NCI-H524 treated with DMSO at 0.1 percent for 48 hours (cell line): ENCODE measurements at places on chromosomes 13 and 19.
A peak's percentile ranks its signal among the peaks of the same experiment; 100 is the strongest.

DNA sequence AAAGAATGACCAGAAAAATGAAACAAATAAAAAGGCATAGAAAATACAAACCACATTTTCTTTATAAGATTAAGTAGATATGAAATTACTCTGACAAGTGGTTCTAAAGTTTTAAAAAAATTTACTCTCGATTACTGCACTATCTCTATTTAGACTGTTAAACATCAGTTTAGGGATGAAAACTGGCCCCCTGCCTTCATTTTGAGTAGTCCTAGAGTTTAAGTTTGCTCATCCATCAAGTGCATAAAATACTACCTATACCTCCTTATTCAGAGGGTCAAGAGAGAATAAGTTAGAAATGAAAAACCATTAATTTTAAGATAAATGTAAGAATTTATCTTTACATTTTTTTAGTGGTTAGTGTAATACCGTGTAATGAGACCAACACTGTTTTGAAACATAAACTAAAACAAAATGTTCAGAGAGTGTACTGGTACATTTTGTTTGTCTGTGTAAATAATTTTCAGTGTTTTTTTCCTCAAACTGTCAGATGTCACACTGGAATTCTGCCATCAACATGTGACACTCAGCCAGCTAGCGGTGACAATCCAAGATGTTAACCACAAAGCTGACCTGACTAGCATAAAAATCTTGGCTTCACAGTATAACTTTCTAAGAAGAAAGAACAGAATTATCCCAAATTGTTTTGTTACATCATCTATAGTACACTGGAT is 184.8 kb upstream of the PCDH20 start:
- no peak for DNase-seq

GRCh38 chr19:29761575-29762232 is 46.6 kb upstream of the C19orf12 start:
- no peak for DNase-seq

- no peak for DNase-seq
These were observed 17.3 kb upstream of the OXGR1 start for GRCh38 chr13:97011446-97012131.

DNA sequence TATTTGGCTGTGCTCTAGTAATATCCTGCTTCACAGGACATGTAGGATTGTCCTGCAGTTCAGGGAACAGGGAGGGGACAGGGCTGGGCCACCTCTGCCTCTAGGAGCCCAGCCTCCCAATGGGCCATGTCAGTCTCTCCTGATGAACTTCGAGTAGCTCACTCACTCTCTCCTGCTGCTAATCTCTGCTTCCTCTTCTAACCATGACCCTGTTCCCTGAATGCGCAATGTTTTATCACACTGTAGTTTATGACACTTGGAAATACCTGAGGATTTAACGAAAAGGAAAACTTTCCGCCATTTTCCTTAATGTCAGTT is 9.2 kb downstream of the PARP4 start:
- no peak for DNase-seq

GRCh38 chr13:35780613-35781012 is 304.1 kb upstream of the MAB21L1 start:
- peak; percentile 3 for DNase-seq

DNA sequence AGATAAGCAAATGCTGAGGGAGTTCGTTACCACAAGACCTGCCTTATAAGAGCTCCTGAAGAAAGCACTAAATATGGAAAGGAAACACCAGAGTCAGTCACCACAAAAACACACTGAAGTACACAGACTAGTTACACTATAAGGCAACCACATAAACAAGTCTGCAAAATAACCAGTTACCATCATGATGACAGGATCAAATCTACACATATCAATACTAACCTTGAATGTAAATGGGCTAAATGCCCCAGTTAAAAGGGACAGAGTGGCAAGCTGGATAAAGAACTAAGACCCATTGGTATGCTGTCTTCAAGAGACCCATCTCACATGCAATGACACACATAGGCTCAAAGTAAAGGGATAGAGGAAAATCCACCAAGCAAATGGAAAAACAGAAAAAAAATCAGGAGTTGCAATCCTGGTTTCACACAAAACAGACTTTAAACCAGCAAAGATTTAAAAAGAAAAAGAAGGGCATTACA is 26.6 kb downstream of the CCDC122 start:
- no peak for DNase-seq

- DNase-seq: no peak
These were observed 3.8 kb downstream of the PRTN3 start for GRCh38 chr19:844546-844971.

- DNase-seq: no peak
These were observed 22.0 kb upstream of the RAP2A start for GRCh38 chr13:97411984-97412383.

DNA sequence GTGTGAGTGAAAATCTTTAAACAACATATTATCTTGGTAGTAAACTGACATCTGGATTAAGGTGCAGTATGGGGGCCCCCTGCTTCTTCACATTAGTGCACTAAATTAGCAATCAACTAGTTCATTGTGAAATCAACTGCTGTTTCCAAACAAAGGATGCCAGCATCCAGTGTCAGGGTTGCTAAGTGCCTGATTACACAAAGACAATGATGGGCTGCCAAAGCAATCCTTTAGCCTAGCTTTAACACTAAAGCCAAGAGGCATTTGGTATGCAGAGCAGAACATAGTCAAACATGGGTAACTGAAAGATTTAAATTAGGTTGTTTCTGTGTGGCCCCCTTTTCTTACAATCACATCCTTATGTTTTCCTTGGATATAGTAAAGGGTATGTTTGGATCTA is 543.1 kb upstream of the SLITRK5 start:
- DNase-seq: no peak

- no peak for DNase-seq
These were observed 213.3 kb downstream of the MZT1 start for GRCh38 chr13:72514146-72514545.

GRCh38 chr13:80862456-80862855 is 521.5 kb upstream of the SPRY2 start:
- no peak for DNase-seq

GRCh38 chr19:4064496-4065260 is 2.0 kb downstream of the ZBTB7A start:
- no peak for DNase-seq

DNA sequence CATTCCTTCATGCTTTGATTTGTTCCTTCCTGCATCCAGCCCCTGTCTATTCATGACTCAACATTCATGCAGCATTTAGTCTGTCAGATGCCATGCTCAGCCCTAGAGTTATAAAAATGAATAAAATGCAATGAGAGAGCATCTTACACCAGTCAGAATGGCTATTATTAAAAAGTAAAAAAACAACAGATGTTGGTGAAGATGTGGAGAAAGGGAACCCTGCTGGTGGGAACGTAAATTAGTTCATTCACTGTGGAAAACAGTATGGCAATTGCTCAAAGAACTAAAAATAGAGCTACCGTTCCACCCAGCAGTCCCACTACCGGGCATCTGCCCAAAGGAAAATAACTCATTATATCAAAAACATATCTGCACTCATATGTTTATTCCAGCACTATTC is 70.0 kb upstream of the GTF3A start:
- no peak for DNase-seq

- no peak for DNase-seq
These were observed 25.3 kb downstream of the CERS1 start for GRCh38 chr19:18870531-18871172.

DNA sequence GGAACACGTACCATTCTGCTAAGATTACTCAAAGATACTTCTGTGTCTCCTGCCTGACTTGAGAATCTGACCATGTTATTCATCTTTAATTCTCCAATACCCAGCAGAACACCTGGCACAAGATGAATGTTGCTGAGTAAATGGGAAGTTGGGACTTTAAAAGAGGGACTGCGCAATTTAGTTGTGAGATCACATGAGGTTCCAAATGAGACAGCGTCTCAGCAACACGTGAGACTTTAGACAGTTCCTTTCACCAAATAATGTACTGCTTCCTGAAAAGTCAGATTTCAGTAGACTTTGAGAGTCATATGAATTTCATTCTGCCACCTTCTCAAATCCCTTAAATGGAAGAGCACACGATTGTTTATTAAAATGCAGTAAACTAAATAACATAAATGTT is 36.7 kb downstream of the DOCK9 start:
- no peak for DNase-seq

DNA sequence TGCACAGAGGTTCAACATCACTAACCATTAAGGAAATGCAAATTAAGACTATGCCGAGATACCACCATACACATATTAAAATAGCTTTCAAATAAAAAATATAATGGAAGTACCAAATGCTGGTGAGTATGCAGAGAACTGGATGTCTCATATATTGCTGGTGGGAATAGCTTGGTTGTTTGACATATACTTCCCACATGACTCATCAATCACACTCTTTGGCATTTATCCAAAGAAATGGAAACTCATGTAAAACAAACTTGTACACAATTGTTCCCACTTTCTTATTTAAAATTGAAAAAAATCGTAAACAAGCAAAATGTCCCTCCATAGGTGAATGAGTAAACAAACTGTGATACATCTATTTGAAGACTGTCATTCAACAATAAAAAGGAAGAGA is 982.6 kb upstream of the ATXN8OS start:
- DNase-seq: no peak

DNA sequence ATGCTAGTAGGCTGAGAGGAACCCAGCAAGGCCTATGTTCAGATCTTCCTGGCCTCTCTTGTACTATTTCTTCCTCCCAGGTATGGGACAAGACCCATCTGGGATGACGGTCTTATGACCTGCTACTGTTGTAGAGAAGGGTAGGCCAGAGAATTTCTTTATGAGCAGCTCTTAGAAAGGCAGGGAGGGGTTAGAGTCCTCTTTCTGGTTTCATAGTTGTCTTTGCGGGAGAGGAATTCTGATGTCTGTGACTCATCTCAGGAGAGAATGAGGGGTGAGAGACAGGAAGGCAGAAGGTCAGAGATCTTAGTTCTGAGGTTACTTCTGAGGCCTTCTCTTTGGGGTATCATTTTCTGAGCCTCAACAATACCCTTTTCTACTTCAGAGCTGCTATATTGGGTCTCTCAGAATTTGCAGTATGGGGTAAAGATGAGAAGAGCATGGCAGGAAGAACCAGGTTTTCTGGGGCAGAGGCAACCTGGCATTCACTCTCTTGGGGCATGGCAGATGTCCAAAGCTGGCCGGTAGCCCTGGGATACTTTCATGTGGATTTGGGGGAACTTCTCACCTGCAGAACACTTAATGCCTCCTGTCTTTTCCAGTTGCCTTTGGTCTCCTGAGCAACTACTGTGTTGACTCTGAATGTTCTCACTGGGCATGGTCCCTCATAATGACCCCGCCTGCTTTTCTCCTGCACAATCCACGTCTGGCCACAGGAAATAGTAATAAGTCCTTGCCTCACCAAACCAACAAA is 154.4 kb downstream of the GGACT start:
- DNase-seq: no peak

DNA sequence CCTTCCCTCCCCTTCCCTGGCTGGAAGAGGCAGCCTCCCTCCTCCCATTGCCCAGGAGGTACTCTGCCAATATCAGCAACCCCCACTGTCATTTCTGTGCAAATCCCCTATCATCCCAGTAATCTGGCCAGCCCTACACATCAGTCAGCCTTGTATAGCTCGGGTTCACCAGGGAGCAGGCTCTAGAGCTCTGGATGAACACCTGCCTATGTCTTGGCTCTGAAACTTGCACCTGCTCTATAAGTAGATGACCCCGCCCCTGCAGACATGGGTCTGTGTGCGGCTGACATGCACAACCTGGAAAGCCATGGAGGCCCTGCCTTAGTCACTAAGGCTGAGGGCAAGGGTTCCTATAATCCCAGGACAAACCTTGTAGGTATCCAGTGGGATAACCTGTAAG is 1042.9 kb downstream of the UQCRFS1 start:
- no peak for DNase-seq

GRCh38 chr13:104281910-104282309 is 1215.7 kb upstream of the SLC10A2 start:
- DNase-seq: no peak

GRCh38 chr19:35431145-35431807 is 16.8 kb upstream of the FFAR2 start:
- DNase-seq: no peak

DNA sequence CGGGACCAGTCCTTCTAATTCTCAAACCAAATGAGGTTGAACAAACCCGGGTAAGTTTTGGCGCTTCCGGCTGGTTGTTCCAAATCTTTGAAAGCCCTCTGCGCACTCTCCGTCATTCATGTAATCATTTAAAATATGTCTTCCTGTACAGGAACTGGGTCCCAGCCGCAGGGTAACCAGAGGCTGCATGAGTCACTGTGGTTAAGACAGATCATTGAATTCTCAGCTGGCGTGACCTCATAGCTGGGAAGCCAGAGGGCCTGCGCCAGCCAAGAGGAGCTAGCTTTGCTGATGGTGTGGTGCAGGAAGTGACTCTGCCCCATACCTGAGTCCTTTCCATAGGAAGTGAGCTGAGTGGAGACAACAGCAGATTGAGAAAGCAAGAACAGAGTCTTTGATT is 135.2 kb downstream of the TSHZ3 start:
- no peak for DNase-seq

DNA sequence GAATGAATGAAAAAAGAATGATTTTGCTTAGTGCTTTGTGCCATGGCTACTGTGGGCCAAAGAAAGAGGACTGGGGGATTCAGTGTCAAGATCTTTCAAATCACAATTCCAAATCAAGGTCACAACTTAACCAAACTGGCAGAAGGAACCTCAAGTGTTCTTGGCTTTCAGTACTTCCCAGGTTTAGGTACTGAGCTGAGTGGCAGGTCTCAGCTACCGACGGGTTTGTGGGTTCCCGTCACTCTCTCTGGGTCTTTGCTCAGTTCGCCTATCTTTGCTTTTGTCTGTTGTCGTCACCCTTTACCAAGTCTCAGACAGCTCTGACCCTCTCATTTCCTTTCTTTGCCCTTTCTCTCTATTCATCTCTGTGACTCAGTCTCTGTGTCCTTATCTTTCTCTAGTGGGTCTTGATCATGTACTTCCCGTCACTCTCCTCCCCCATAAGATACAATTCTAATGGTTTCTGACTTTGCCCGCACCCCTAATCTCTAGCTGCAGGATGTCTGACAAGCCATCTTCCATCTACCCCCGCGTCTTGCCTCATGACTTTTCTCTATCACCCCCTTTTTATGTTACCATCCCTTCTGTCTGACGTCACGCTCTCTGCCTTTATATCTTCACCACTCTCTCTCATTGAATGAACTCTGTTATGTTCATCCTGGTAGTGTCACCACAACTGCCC is 33.3 kb upstream of the LRRC4B start:
- no peak for DNase-seq

DNA sequence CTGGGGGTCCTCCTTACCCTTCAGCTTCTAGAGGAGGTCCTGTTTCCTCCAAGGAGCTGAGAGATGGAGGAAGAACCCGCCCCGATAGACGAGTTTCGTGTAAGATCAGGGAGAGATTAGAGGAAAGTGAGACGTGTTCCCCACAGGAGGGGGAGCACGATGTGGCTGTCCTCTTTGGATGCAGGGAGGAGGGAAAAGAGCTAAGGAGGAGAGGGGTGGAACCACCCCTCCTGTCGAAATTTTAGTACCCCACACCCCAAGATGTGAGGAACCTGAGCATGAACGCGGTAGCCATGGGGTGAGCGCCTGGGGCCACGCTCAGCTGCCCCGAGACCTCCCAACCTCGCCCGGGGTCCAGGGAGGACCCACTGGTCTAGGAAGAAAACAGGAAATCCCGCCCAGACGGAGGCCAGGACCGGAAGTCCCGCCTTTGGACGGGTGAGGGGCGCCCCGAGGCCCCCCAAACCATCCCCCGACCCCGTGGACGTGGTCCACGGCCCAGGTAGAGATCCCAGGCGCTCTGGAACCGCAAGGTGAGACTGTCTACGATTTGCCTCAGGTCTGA is 1.2 kb downstream of the AKT1S1 start:
- no peak for DNase-seq
